ENCODE measurements at places on chromosomes 16 and 17.

GRCh38 chr17:5523249-5523648 is 36.9 kb downstream of the MIS12 start:
- no peak for DNase-seq

- peak; percentile 37 for DNase-seq
Observed at GRCh38 chr17:41695954-41696757, 7.5 kb downstream of the EIF1 start.

- DNase-seq, result no peak
Observed at GRCh38 chr17:5510771-5511170, 24.4 kb downstream of the MIS12 start.

DNA sequence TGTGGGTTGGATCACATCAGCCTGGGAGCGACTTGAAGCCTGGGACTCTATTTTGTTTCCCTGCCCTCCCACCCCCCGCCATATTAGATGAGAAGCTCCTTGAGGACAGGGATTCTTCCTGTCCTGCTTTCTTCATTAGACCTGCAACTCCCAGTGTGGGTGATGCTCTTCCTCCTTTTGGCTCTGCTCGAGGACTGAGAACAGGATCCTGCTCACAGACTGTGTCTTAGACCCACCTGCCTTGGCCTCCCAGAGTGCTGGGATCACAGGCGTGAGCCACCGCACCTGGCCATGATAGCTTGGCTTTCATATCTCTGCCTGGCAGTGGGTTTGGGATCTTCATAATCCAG is 21.5 kb upstream of the TNS4 start:
- no peak for DNase-seq

DNA sequence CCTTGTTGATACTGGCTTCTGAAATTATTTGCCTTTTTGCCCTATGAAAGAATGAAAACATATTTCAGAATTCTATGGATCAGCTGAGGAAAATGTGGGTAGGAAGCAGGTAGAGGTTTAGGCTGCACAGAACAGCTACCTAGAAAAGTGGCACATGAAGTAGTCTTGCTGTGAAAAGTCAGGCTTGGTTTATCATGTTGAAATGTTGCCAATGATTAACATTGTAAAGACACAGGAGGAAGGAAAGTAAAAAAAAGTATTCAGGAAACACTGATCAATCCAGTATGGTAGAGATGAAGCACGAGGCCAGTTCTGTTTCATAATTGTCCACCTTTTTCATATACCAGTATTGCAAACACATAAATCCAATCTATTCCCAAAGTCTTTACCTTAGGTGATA is 29.9 kb downstream of the ABCA6 start:
- DNase-seq, result no peak

DNA sequence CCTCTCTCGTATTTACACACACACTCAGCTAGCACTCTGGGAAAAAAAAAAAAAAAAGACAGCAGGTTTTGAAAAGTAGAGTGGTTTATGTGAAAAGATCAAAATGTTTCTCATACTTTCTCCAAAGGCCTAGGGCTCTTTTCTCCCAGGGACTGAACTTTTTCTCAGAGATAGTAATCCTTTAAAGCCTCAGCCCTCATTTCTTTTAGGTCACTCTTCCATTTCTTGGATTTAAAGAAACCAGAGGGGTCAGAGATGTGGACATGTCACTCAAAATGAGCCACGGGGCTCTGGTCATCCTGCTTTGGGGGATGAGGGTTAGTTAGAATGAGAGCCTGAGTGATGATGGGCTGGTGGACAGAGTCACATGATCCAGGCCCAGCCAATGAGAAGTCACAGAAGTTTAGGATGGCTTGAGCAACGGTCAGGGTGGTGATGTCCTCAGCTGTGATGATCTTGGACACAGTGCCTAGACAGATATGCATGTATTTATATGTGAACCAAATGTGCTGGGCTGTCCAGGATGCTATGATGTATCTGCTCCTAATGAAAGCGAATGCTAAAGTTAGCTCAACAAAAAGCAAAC is 33.7 kb upstream of the AXIN2 start:
- DNase-seq, result no peak

DNA sequence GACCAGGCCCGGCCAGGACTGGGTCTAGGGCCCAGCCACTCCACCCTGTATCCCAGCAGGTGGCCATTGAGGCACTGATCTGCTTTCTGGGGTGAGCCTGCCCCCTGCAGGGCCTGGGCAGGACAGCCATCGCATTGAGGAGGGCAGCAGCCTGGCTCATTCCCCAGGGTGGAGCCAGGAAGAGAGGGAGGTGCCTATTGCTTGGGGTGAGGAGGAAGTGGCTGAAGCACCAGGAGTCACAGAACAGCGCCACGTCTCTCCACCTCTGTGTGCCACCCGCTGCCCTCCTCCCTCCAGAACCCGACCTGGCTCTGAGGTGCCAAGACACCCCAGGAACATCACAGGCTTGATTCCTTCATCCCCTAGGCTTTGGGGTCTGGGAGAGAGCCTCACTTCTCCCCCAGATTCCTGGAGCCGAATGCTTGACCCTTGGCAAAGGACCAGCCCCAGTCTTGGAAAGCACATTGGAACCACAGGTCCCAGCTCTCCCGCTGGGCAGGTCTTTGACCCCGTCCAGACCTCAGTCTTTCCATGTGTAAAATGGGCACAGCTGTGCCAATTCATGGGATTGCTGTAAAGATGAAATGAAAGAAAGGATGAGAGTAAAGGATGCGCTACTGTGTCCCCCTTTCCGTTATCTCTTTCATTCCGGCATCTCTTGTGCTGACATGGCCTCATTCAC is 7.2 kb upstream of the KRT36 start:
- DNase-seq, result peak; percentile 65

DNA sequence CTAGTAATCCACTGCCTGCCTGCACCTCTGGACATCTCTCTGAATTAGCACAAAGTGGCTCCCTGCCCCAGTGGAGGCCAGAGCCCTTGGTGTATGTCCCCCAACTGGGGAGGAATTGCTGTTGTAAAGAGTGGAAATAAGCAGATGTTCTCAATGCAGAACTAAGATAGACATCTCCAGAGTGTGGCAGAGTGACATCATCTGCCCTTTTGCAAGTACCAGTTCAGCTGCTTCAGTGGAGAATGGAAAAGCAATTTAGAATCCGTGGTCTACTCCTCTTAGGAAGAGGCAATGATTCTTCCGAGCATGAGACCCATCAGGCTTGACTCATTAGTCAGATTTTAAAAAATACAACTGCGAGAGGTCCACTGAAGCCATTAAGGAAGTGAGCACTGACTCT is 1512.0 kb upstream of the GOT2 start:
- DNase-seq, result no peak

DNA sequence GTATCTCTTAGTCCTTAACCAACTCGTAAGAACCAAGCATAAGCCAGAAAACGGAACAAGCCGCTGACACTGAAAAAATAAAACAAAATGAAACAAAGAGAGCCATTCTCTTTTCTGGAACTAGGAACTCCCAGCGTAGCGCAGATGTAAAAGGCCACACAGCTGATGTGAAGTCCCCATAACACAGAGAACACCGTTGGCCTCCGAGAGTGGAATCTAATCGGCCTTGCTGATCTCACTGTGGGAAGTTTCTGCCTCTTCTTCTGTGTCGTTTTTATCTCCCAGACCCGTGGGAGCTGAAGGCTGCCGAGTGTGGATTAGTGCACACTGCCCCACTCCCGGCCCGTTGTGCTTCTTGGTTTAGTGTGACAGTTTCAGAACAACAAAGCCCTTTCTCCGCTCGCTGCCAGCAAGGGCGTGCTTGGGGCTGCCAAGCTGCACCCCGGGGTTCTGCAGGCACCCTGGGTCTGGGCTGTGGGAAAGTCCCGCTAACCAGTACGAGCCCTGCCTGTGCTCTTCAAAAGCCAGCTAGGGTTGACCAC is 21.7 kb downstream of the TTYH2 start:
- DNase-seq, result no peak

DNA sequence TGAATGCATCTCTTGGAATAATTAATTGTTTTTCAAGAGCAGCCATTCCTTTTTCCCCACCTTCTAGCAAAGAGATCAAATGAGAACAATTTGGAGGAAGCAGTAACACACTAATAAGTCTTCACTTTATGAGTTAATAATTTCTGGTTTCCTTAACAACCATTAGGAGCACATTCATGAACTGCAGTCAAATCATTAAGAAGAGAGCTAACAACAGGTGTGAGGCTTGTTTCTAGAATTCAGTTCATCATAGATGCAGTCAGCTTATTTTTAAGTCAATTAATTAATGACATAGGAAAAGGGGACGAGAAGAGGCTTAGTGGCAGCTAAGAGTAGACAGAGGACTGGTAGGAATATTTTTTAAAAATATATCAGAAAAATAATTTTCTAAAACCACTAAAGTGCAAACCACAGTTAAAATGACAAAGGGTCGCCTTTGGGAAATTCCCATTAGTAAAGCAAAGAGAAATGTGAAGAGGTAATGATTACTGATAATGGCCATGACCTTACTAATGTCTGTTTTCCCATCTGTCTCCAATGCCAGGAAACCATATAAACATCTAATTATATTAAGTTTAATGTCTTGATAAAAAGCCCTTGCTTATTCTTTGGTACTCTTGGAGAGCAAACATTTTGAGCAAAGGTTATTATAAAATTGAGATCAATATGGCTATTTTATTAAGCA is 184.2 kb downstream of the KCNJ2 start:
- no peak for DNase-seq

DNA sequence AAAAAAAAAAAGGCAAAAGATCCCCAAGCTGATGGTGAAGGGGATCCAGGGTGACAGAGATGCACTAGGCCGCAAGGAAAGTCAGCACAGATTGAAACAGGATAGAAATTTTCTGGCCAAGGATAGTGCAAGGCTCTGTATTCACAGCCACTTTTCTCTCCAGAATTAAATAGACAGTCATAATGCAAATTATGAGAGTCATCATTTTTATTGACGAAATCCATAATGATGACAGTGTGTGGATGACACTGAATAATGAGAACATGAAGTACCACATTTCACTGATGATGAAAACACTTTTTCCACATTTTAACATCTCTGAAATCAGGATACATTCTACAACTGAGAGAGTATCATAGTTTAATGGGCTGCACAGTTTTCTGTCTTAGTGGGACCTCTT is 72.5 kb downstream of the CDYL2 start:
- no peak for DNase-seq

GRCh38 chr16:6081320-6081976 is 983.9 kb upstream of the EEF2KMT start:
- peak; percentile 43 for DNase-seq

GRCh38 chr16:58502217-58502921 is 2.4 kb downstream of the NDRG4 start:
- no peak for DNase-seq

GRCh38 chr17:360092-360750 is 7.6 kb upstream of the RPH3AL start:
- no peak for DNase-seq

DNA sequence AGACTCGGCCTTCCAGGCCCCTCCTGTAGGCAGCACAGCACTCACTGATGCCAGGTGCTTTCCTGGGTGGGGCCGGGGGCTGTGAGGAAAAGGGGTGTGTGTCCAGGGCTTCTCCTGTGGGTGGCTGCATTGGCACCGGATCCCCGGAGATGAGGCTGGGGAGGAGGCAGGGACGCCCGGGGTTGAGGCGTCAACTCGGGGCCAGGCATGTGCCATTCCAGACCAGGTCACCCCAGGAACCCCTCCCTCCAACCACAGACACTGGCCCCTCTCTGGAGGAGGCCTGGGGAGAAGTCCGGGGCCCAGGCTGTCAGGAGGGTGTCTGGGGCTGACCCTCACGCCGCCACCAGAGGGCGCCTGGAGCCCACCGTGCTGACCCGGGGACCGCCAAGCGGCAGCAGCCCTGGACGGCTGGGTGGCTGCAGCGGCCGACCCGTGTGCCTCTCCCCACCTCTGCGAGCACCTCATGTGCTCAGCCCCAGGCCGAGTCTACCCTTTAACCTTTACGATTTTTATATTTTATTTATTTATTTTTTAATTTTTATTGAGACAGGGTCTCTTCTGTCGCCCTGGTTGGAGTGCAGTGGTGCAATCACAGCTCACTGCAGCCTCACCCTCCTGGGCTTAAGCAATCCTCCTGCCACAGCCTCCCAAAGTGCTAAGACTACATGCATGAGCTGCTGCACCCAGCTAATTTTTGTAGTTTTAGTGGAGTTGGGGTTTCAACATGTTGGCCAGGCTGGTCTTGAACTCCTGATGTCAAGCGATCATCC is 3.2 kb upstream of the METRN start:
- DNase-seq, result peak; percentile 53

DNA sequence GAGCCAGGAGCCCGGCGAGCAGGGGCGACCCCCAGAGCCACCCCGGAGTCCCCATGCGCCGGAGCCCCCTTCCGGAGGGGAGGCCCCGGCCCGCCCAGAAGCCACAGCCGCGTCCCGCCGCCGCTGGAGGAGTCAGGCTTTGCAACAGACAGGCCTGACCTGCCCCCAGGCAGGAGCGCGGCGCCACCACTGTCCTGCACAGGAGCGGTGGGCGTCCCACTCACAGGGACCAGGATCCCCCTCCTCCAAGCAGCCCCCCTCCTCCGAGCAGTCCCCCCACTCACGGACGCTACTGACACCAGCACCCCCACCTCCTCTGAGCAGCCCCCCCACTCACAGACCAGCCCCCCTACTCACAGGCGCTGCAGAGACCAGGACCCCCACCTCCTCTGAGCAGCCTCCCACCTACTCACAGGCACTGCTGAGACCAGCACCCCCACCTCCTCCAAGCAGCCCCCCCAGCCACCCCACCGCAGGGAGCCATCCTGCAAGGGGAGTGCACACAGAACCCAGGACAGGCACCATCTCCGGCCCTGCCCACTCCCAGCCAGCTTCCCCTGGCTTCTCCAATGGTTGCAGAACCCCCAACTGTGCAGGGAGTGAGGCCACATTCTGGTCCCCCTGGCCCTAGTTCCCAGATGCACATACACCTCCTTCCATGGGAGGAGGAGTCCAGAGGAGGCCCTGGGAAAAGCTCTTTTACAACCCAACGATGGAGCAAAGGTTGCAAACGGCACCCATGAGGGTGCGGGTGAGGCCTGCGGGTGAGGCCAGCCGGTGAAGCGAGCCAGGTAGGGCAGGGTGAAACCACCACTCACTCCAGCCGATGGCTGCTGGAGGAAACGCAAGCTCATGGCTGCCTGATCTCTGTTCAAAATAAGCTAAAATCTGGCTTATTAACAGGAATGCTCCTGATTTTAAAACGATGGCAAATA is 69.9 kb downstream of the ABR start:
- DNase-seq, result peak; percentile 37

- DNase-seq, result no peak
Observed at GRCh38 chr16:31219154-31219741, 2.3 kb upstream of the PYDC1 start.

- DNase-seq, result no peak
Observed at GRCh38 chr17:2874189-2874686, 78.0 kb downstream of the RAP1GAP2 start.

Data from NCI-H1092 treated with DMSO at 0.1 percent for 48 hours (cell line).